Stimulated activated CD4-positive, alpha-beta T cell treated with anti-CD3 and anti-CD28 coated beads, Interleukin-1b, Interleukin-23, amount 100 ng/mL, for 1 hour (primary cell): ENCODE measurements at places on chromosomes 3 and 15.

DNA sequence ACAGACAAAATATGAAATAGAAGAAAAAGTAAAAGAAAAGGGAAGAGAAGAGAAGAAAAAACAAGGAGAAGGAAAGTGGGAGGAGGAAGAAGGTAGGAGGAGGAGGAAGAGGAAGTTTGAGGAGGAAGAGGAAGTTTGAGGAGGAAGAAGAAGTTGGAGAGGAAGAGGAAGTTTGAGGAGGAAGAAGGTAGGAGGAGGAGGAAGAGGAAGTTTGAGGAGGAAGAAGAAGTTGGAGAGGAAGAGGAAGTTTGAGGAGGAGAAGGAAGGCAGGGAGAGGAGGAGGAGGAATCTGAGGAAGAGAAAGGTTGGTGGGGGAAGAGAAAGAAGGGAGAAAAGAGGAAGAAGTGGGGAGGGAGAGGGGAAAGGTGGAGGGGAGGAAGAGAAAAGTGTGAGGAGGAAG is 169.2 kb upstream of the RORA start:
- DNase-seq, result no peak

GRCh38 chr3:195823999-195824398 is 12.3 kb upstream of the MUC4 start:
- no peak for DNase-seq

- DNase-seq, result no peak
These were observed 55.0 kb upstream of the SOX14 start for GRCh38 chr3:137709011-137709601.

- DNase-seq, result no peak
These were observed 7.2 kb downstream of the FOXL2 start for GRCh38 chr3:138939561-138940241.

GRCh38 chr3:44000586-44000985 is 241.1 kb upstream of the TOPAZ1 start:
- DNase-seq, result no peak

- DNase-seq, result no peak
These were observed 25.2 kb upstream of the TFDP2 start for GRCh38 chr3:142174559-142174958.

DNA sequence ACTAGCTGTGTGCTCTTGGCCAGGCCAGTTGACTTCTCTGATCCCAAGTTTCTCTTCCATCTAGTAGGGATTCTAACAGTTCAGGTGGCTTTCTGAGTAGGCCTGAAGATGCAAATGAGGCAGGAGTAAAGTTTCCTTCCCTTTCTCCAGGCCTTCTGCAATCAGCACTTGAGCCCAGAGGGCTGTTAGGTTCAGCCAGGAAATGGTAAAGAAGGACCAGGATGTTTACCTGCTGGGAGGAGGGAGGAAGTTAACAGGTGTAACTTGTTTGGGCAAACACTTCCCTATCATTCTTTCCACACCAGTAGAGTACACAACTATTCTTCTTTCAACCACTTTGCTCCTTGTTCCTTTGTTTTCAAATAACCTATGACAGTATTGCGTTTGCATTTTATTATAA is 13.3 kb upstream of the TNFSF10 start:
- no peak for DNase-seq

GRCh38 chr15:57824186-57824585 is 117.7 kb downstream of the POLR2M start:
- no peak for DNase-seq

DNA sequence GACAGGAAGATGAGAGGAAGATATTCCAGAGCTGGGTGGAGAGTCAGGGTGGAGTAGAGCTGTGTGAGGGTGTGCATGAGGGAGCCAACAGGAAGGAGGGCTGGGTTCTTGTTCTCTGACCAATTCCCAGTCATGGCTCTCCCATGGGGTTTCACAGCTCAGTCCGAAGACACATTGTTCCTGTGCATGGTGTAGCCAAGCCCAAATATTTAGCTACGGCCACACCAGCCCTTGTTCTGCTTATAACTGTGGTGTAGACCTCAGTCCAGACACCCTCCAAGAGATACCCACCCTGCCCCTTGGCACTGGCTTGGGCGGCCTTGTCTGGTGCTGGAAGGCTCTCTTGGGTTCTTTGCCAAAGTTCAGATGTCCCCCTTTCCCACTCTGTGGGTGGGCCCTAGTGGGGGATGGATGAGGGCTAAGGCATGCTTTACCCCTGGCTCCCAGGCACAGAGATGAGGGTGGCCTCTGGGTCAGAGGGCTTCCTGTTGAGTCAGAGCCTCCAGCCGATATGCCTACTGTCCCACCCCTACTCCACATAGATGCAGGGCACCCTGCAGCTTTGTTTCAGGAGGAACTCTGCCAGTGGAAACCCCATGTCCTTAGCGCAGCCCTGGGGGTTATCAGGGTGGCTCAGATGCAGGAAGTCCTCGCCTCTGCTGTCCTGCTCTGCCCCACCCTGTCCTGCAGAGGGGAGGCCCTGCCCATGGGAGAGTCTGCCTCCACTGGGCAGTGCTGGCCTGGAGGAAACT is 271.2 kb upstream of the CTDSPL start:
- DNase-seq, result no peak

DNA sequence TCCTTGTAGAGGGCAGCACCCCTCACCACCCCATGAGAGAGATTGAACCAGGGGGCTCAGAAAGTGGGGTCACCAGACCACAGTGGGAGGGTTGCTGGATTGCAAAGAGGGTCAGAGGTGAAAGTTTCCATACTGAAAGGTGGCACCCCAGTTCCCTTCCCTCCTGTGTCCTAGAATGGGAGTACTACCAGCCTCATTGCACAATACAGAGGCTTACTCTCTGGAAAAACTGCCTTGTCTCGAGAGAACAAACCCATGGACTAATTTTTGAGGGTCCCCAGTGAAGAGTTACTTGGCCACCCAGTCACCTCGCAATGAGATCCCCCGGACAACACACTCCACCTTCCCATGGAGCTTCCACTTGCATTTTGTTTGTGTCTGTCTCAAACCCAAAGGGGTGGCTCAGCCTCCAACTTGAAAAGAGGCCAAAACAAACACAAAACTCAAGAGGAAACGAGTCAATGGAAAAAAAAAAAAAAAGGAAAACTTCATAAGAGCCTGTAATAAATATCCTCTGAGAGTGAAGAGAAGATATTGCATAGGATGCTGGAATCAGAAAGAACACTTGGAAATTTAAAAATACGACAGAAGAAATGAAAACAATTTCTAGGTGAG is 18.6 kb downstream of the MESP2 start:
- no peak for DNase-seq

DNA sequence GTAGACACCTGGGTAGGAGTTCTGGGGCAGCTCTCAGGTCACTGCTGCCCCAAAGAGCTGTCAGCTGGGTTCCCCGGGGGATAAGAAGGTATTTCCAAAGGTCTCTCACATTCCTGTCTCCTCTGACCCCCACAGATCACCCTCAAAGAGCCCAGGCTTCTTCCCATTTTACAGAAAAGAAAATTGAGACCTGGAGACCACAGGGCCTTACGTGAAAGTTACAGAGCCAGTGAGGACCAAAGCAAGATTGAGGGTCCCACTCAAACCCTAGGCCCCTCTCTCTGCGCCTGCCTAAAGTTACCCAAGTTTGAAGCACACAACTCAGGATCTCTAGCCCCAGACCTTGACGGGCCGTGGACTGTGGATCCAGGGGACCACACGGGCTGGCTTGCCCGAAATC is 3.9 kb upstream of the ATP2B2 start:
- DNase-seq, result no peak

GRCh38 chr3:105365391-105366325 is 1.1 kb upstream of the ALCAM start:
- no peak for DNase-seq

DNA sequence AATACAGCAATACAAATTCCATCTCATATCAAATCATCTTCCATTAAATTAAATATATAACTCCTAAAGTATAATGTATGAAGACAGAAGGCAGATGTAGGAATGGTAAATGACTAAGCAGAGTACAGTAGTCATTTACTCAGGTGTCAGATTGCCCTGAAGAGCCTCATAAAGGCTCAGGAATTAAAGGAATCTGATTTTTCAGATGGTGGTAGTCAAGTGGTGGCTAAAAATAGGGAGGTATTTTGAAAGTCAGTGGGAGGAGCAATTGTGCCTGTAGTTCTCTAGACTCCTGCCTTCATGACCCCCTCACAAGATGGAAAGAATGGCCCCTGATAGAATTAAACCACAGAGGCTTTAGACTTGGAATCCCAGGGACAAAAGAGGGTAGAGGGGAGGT is 142.7 kb upstream of the SYNPR start:
- no peak for DNase-seq

DNA sequence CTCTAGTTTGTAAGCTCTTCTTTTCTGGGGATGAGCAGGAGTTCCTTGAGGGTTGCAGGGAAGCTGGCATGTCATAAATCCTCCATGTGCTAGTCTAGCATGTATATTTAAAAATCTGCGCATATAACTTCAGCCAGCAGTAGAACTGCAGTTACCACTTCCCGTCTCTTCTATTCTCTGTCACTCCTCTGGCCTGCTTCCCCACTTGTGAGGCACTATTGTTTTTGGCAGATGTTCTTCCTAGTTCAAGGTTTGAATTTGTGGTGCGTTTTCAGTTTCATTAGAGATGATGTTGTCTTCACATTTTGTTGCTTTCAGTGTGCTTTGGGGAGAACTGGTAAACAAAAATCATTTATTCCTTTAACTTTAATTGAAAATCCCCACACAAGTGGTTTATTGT is 169.1 kb upstream of the ZPLD1 start:
- no peak for DNase-seq

DNA sequence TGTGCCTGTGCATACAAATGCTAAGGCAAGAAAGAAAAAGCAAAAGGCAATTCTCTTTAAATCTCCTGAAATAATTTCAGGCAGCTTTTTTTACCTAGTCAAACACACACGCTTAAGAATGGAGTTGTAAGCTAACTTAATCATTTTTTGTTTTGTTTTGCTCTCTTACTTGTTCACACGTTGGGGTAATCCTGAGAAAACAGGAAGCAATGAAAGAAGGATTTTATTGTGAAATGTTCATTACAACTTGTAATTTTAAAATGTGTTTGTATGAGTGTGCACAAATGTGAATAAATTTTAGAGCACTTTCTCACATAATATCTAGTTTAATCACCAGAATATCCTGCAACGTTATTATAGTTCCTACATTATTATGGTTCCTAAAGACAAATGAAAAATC is 263.8 kb downstream of the LPP start:
- no peak for DNase-seq

DNA sequence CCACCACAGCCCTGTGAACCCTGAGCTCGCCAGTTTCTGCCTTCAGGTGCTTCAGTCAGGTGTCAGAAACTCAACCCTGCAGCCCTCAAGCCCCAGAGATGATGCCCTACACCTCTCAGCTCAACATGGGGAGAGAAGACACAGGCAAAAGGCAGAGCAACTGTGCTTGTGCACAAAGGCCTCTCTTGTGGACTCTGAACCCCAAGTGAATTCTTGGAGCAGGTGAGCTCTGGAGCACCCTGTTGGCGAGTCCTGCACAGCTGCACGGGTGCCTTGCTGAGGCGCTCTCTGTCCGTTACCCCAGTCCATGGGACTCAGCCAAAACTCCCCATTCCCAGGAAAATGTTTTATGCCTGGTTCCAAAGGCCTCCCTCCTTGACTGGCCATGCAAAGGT is 197.0 kb downstream of the KLF13 start:
- no peak for DNase-seq

GRCh38 chr3:108150200-108150599 is 59.4 kb upstream of the CD47 start:
- DNase-seq, result no peak

GRCh38 chr15:24823473-24823872 is 131.3 kb upstream of the SNRPN start:
- no peak for DNase-seq

GRCh38 chr3:10855871-10856662 is 40.0 kb downstream of the SLC6A11 start:
- DNase-seq, result no peak

GRCh38 chr3:105423397-105423796 is 56.7 kb downstream of the ALCAM start:
- DNase-seq, result no peak

DNA sequence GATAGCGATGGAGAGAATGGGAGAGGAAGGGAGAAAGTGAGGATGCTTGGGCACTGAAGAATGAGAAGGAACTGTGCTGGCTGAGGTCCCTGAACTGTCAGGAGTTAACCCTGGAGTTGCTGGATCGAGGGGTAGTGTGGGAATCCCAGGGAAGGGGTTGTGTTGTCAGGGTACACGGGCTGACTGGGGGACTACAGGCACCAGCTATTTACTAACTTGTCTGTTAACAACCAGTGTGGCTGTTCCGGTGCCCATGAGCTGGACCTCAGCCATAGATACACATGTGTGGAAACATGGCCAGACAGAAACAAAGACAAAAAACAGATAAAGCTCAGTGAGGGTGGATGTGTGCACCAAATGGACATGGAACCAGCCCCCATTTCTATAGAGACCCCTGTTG is 55.1 kb downstream of the GASK1A start:
- no peak for DNase-seq

- DNase-seq, result no peak
These were observed 84.3 kb downstream of the RPLP1 start for GRCh38 chr15:69536726-69537512.

DNA sequence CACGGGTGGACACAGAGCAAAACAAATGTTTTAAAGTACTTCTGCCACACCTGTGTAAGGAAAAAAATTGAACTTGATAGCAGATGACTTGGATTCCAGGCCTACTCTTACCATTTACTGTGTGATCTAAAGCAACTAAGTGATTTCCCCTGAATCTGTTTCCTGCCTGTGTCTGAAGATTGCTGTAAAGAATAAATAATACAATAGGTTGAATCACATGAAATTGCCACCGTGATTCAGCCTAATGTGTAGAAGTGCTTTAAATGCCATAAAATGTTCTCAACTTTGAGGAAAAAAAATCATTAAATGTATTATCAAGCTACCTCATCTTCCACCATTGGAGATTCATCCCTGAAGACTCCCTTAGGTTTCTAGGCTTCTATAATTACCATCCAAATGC is 27.6 kb upstream of the NUDT16 start:
- DNase-seq, result no peak

DNA sequence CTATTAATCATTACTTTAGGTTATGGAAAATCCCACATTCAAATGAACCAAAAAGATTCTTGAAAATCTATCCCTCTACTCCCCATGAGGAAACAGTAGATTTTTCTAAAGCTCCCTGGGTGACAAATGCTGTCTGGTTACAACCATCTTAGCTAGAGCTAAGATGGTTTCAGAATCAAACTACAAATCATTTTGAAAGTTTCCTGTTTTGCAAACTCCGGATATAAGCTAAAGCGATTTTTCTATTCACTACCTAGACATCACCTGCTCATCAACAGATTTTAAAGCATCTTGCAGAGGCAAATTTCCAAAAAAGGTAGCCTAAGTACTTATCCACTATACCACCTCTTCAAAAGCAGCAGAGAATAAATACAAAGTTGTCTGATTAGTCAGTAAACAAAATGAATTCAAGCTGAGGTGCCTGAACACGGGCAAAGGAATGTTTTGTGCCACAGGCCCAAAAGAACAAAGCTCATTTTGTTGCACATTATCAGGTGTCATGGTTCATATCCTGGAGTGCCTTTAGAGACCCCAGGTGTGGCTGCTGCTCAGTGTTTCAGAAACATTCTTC is 204.9 kb downstream of the TNIK start:
- DNase-seq, result no peak

- DNase-seq, result no peak
These were observed 9.7 kb downstream of the ETV5 start for GRCh38 chr3:186099178-186099577.
